ENCODE measurements at places on chromosomes 16 and 17. TPM values are rescaled to one million over a fixed set of nuclear protein-coding genes. Genes with fewer than 3 reads are reported as not detected.

HOXB4 gene
- total RNA-seq, result not detected

KRTAP3-1 gene
- not detected for total RNA-seq

ABCC12 gene
- total RNA-seq, result 4.5 TPM

ORC6 gene
- 6.7 TPM for total RNA-seq

GCGR gene
- total RNA-seq, result not detected

CREBBP gene
- 123 TPM for total RNA-seq

Data from dorsolateral prefrontal cortex (tissue), 122 donors.